ENCODE measurements at places on chromosomes 2 and 18. TPM values are rescaled to one million over a fixed set of nuclear protein-coding genes. Genes with fewer than 3 reads are reported as not detected.

DNA sequence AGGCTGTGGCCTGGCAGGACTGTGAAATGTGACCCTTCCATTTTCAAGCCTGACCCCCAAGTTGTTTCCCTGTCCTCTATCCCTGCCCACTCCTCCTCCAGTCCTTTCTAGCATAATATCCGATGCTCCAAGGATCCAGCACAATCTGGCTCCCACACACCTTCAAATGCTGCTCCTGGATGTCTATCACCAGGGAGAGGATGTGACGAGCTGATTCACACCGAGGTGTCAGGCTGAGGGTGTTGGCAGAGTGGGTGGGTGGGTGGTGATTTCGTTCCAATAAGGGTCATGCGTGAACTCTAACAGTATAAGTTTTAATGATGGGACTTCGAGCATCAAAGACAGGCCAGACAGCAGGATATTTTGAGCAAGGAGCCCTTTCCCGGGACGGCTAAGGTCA is 107.8 kb downstream of the CELF4 start:
- no peak for DNase-seq

DNA sequence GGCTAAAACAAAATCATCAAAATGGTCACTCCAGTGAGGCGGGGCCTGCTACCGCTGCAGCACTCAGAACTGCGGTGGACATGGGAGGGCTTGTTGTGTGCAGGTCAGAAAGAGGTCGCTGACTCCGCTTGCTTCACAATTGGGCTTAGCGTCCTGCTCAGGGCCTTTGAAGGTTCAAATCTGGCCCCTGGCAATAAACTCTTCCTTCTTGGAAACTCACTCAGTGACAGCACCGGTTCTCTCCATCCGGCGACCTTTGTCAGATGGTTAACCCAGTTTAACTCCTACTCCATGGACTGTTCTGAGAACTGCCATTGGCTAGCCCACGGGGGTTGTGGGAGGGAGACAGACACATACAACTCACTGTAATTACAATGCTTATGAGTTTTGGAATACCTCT is 29.0 kb upstream of the LAPTM4A start:
- no peak for DNase-seq

DNA sequence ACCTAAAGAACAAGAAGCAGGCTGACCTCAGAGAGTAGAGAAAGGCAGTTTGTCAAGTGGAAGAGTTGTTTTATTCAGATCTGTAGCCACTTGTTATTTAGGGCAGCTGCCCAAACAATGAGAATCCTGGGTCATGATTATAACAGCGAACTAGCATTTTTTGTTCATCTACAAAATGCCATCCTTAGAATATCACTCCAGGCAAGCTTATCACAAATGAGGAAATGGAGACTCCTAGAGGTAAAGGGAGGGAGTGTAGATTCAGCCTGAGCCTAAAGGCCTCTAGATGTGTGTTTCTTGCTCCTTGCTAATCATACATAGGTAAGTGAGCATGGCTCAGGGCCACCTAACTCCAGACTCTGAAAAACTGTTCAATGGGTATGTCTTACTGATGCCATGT is 126.1 kb downstream of the HNMT start:
- DNase-seq = peak; percentile 41

GRCh38 chr2:231709636-231709980 is 1.3 kb downstream of the PTMA start:
- no peak for DNase-seq

- no peak for DNase-seq
These were observed 674.0 kb downstream of the PLCL1 start for GRCh38 chr2:198478361-198478760.

DNA sequence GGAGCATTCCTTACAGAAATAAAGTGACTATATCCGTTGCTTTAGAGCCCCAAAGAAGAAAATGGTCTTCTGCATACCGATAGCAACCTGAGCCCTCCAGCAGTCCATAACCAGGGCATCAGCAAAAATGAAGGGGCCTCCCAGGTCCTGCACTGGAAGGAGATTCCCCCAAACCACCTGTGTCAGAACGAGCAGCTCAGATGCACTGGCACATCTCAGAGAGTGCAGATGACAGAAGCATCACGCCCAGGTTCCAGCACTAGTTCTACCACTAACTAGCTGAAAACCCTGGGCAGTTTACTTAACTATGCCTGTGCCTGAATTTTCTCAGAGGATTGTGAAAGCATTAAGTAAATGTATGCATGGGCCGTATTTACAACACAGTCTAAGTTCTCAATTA is 466.7 kb upstream of the MYT1L start:
- DNase-seq = no peak

GRCh38 chr2:10493634-10494281 is 45.6 kb upstream of the ODC1 start:
- DNase-seq = peak; percentile 81

DNA sequence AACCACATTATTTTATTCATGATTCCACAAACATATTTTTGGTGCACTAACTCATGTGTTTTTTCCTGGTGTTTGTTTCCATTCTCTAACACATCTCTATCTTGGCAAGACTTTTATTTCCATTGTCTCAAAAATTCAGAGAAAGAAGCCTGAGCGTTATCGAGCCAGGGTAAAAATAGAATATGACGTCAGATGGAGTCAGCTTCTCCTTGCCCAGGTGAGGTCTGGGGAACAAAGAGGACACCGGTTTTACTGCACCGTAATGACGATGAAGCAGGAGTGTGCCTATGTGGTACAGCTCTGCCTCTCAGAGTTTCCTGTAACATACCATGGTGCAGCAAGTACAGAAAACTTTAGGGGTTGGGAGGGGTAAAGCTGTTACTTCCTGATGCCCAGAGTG is 661.6 kb downstream of the PLCL1 start:
- DNase-seq = no peak

- DNase-seq = peak; percentile 76
These were observed 33.6 kb upstream of the CHRNA1 start for GRCh38 chr2:174797781-174798276.

GRCh38 chr18:55302167-55302833 is 285.7 kb downstream of the TCF4 start:
- DNase-seq = no peak

DNA sequence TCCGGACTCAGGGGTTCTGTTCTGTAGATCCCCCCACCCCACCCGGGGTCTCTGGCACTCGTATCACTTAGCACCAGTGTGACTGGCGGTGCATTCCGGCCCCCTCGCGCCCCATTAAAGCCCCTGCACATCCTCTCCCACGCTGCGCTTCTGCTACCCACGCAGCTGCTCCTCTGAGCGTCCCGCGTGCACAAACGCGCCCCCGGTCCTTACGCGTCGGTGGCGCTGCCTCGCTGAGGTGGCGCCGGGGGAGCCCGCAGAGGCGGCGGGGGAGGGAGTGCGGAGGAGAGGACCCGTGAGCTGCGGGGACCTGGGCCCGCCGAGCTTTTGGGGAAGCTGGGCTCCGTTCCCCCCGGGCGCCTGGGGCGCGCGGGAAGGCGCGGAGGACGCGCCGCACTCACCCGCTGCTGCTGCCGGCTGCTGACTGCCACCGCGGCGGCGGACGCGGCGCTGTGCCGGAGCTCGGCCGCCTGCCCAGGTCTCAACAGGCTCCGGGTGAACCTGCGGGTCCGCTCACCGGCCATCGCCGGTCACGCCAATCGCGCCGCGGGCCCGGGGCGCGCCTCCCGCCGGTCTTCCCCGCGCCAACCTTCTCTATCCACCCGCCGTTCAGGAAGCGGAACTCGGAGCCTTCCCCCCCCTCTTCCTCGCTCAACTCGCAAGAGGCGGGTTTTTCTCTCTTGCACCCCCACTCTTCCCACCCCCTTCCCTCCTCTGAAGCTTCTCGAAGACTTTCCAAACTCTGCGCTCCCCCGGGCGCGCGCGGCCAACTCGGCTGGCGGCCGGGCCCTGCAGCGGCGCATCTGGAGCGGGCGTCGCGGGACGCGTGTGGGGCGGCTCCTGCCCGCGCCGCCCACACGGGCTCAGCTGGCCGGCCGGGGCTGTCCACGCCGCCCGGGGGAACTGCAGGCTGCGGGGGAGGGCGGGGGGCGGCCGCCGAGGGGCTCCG is at the start of gene DOCK10:
Gene DOCK10, minus strand, starts transcription at position 618 of the 949 bp plus-strand sequence. Its CDS starts 94 bp downstream, at position 524.
- DNase-seq = peak; percentile 13

DNA sequence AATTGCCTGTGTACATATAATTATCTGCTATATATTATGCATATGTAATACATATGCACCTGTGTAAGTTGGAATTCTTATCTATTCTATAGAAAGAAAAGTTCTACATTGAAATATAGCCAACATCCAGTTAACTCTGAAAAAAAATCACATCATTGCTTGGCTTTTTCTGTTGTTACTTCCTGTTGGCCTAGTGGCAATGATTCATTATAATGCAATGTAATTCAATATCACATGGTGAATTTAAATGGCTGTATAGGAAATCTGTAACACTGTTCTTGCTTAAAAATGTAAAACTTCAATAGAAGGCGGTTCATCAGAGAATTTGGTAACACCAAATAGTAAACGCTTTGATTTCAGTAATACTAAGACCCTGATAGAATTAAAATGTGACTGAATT is 44.5 kb upstream of the MAP4K3 start:
- peak; percentile 59 for DNase-seq

DNA sequence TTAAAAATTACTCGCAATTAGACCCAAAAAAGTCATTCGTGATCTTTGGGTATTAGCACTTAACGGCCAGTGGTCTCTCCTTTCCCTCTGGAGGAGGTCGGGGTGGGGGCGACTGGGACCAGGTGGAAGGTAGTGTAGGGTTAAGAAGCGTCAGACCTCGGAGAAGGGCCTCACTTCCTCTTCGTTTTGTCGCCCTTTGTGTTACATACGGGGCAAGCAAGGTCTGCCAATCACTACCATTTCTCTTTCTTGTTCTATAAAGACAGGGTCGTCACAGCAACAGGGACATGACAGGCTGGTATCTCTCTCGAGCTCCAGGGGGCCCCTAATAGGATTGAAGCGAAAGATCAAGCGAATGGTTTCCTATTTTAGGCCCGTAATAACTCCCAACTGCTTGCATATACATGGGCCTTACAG is 136.6 kb downstream of the INSIG2 start:
- DNase-seq = no peak

DNA sequence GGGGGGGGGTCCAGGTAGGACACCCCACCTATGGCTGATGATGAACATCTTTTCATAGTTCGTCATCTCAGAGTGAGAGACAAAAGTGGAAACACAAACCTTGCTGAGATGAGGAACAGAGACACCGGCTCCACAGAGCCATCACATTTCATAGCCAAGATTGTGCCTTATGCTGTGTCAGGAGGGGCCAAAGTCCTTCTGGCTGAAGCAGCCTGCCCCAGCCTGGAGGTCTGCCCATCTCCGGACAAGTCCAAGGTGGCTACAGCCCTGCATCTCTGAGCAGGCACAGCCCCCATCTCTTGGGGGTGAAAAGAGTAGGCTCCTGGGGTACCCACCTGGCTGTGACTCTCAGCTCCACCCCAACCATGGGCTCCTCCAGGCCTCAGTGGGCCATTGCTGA is 70.3 kb downstream of the ZBTB7C start:
- DNase-seq = no peak

- no peak for DNase-seq
These were observed 23.4 kb downstream of the NR4A2 start for GRCh38 chr2:156309167-156309566.

GRCh38 chr2:218095853-218096252 is 26.8 kb downstream of the RUFY4 start:
- no peak for DNase-seq

DNA sequence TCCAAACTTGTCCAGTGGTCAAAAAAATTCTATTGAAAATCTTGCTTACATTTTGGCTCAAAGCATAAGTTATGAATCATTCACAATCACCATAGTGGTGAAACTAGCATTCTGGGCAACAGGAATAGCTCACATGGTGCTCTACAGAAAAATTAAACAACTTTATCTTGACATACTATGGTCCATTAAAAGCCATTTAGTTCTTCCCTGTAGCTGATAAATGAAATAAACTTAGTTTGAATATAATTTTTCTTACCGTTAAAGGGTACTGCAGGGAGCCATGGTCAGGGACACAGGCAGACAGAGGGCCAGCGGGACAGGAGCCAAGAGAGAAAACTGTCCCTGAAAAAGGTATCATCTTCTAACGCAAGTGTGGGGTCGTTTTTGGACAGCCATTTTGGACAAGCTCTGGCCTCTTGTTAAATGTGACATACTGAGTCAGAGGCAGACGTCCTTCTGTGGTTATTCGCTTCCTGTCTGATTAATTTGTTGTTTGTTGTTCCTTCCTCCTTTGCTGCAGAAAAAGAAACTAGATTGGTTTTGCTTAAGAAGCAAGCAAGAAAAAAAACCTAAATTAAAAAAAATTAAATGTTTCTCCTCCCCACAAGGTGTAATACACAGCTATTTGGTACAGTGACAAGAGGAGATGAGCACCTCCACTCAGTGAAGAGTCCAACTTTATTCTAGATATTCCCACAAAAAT is at the start of gene WIPF1:
Gene WIPF1, minus strand, starts transcription at position 460 of the 703 bp plus-strand sequence. CDS start 12,231 bp downstream, outside the sequence.
- DNase-seq = peak; percentile 65

DNA sequence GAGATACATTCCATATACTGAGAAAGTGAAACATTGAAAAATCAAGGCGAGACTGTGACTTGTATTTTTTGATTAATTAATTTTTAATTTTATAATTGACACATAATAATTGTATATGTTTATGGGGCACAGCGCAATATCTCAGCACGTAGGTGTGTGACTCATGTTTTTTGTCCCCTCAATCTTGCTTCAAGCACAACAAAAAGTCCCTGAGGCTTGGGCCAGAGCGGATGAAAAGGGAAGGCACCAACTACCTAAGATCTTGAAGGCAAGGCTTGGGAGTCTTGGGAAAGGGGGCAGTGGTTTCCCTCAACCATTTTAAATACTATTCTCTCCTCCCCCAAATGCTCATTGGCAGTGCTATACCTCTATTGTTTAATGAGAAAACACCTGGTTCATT is 9.9 kb downstream of the SGPP2 start:
- no peak for DNase-seq

Gene RIT2
- total RNA-seq = not detected

Gene IL36B
- total RNA-seq = not detected

Gene SH3RF3
- total RNA-seq = 3.7 TPM

Gene TMEM198
- 2.7 TPM for total RNA-seq

Gene DYNAP
- total RNA-seq = not detected

All from HFFc6 (cell line).